ENCODE measurements at places on chromosomes 1 and 21.

DNA sequence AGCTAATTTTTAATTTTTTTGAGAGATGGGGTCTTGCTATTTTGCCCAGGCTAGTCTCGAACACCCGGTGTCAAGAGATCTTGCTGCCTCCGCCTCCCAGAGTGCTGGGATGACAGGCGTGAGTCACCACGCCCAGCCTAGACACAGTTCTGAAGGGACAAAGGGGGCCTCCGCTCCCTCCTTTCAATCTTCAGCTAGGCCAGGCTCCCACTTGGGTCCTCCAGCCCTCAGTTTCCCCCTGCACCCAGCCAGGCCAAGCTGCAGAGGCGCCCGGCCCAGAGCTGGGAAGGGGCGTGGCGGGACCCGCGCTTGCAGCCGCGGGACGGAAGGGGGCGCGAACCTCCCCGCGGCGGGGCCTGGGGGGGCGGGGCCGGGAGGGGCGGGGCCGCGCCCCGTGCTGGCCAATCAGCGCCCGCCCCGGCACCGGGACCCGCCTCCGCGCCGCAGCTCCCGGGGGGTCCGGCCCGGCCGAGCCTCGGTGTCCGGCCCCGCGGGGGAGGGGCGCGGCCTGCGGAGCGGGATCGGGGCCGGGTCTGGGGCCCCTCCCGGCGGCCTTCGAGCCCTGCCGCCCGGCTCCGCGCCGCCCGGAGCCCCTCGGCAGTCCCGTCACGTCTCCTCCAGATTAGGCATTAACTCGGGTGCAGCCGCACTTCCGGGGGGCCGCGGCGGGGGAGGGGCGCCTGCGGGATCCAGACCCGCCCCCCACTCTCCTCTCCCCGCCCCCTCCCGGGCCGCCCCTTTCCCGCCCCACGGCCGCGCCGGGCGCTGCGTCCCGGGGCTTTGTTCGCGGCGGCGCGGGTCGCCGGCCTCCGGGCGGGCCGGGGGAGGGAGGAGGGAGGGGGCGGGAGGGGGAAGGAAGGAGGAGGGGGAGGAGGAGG lies 559 bp upstream of the AGRN start:
- DNase-seq, result peak; percentile 84

GRCh38 chr1:192574073-192574472 lies 1.5 kb upstream of the RGS1 start:
- no peak for DNase-seq

DNA sequence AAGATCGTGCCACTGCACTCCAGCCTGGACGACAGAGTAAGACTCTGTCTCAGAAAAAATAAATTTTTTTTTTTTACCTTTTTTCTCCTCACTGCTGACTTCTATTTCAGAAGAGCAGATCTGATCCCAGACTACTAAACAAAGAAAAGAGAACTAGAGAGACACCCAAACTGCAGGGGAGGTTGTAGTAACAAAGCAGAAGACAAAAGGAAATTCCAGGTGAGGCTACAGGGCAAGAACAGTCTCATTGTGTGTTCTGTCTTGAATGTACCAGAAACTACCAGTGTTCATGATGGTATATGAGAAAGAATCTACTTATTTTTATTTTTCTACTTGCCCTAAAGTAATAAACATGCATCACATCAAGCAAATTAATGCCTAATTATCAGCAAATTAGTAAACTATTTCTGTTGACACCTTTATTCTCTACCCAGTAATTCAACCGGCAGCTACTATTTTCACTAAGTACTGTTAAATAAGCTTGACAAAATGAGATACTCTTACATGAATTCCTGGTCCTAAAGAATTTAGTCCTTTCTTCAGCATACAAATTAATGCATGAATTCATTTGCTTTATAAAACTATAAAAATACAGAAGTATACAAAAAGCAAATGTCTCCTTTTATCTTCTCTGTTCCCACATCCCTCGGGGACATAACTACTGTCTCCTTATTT lies 40.6 kb downstream of the ARID4B start:
- DNase-seq, result no peak

GRCh38 chr1:209769171-209769904 lies 13.5 kb downstream of the TRAF3IP3 start:
- peak; percentile 20 for DNase-seq

GRCh38 chr1:159229260-159229885 lies 24.7 kb downstream of the ACKR1 start:
- DNase-seq, result no peak

DNA sequence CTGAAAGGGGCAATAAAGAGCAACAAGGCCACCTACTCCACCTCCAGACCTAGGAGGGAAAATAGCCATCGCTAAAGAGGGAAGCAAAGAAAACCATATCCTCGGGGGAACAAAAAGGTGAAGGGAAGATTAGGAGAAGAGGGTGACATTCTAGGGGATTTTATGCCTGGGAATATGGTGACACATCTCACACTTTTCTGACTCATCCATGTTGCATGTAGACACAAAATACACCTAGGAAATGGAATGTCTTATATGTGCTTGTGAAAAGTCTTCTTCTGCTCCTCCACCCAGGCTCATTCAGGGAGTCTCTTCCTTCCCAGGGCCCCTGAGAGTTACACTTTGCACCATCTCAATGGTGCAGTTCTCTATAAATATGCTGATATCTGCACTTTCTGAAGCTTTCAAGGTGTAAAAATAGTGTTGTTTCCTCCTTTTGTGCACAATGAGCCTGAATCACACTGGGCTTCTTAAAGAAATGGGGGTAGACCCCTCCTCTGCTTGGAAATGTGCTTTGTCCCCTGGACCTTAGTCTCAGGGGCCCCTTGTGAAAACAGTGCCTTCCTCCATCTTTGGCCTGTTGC lies 195.9 kb downstream of the CYYR1 start:
- no peak for DNase-seq

- no peak for DNase-seq
Measured at GRCh38 chr1:25906644-25907300, 553 bp upstream of the STMN1 start.

- DNase-seq, result no peak
Measured at GRCh38 chr1:33339413-33339812, 18.5 kb upstream of the A3GALT2 start.

DNA sequence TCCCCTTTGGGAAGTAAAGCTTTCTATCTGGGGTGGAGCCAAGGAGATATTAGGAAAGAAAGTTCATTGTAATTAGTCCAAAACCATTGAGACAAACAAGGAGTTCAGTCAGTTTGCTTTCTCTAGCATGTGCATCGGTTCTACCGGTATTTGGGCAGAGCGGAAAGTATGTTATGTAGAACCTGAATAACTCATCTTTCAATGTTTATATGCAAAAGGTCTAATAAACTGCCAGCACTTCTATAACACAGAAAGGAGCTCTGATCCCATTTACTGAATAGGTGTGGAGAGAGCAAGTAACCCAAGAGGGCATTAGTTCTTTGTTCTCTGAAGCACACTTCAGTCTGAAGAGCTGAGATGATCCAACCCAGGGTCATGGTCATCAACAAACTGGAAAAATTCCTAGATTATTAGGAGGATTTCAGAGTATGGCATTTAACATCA lies 3.5 kb downstream of the TGFB2 start:
- DNase-seq, result no peak

- DNase-seq, result no peak
Measured at GRCh38 chr1:8431019-8431418, 113.1 kb downstream of the SLC45A1 start.

- DNase-seq, result no peak
Measured at GRCh38 chr1:25732821-25733220, 67.2 kb upstream of the SELENON start.

DNA sequence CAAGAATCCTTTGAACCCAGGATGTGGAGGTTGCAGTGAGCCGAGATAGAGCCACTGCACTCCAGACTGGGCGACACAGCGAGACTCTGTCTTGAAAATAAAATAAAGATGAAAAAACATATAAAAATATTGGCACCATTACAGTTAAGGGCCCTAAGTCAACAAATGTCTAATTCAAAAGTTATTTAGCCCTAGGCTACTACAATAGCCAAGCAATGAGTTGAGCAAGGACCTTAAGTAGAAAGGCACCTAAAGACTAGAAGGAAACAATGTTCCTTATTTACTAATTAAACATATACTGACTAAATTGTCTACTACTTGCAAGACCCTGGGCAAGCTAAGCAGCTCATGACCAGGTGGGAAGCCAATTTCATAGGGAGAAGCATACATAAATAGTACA lies 4.1 kb downstream of the PIK3R3 start:
- no peak for DNase-seq

DNA sequence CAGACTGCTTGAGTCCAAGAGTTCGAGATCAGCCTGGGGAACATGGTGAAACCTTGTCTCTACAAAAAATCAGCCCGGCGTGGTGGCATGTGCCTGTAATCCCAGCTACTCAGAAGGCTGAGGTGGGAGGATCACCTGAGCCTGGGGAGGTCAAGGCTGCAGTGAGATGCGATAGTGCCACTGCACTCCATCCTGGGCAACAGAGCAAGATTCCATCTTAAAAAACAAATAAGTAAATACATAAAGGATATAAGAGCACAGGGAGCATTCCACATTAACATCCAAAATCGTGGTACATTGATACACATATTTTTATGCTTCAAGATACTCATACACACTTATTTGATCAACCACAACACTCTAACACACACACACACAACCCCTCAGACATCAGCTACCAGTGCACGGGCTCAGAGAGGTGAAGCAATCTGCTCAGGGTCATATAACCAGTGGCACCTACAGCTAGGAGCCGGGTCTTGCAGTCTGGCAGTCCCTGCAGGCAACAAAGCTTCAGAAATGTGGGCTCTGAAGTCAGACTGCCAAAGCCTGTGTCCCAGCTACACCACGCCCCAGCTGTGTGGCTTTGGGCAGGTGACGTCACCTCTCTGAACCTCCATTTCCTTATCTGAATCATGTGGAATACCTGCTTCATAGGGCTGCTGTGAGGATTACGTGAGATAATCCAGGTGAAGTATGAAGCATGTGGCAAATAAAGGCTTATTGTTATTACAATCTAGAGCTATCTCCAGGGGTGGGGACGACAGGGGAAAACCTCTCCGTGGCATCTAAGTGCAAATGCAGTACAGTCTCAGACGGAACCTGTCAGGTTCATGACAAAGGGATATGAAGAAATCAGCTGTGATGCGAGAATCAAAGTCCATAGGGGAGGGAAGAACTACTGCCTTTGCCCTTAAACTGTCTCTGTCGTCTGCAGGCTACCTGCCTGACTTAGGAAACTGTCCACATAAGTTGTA lies 4.8 kb upstream of the CRYBG2 start:
- DNase-seq, result no peak

DNA sequence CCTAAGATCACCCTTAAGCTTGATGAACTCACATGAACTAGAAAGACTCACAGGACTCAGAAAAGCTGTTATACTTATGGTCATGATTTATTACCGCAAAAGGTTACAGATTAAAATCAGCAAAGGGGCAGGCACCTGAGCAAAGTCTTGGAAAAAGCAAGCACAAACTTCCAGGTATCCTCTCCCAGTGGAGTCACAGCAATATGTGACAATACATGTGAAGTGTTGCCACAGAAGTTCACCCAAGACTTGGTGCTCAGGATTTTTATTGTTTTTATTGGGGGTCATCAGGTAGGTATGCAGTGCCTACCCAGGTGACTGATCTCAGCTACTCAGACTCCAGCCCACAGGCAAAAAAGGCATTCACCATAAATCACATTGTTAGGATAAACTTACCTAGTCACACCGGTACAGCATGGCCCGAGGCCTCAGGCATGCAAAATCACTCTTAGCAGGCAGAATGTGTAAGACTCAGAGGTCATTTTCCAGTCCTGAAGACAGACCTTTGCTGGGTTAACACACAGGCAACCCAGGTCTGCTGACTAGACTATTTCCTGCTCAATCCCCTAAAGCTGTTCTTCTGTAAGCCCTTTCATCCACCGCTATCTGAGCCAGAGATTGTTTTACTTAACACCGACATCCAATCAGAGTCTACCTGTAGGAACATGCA lies 55.6 kb downstream of the SSX2IP start:
- no peak for DNase-seq

GRCh38 chr1:94038511-94038910 lies 82.4 kb downstream of the ABCA4 start:
- DNase-seq, result no peak

GRCh38 chr1:44830900-44831304 lies 12.2 kb downstream of the PTCH2 start:
- DNase-seq, result no peak

DNA sequence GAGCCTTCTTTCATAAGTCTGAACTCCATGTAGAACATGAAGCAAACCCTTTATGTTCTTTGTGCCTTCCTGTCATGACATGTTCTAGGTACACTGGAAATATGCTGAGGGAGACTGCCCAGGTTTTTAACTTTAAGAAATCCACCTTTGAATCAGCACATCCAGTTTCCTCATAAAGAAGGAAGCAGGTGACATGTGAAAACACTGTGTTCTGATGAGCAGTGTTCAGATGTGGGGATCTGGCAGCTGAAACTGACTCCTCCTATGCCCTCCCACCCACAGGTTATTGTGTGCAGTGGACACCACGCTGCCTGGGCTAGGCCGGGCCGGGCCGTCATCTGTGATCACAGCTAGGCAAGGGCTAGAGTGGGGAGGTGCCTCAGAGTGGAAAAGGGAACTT lies 51.1 kb downstream of the CNN3 start:
- DNase-seq, result no peak

DNA sequence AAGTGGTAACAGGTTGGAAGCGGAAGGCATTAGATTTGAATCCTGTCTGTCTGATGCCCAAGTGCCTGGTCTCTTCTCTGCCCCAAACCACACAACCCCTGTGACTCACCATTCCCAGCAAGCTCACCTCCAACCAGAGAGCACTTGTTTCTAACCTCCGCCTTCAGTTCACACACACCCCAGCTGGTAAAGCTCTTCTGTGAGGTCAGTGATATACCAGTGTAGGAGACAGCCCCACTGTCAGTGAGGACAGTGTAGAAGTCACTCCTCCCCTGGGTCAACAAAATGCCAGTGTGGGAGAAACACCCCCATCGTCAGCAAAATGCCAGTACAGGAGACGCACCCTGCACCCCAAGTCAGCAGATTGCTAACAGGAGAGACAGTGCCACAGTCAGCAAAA lies 2.6 kb downstream of the RIMS3 start:
- no peak for DNase-seq

DNA sequence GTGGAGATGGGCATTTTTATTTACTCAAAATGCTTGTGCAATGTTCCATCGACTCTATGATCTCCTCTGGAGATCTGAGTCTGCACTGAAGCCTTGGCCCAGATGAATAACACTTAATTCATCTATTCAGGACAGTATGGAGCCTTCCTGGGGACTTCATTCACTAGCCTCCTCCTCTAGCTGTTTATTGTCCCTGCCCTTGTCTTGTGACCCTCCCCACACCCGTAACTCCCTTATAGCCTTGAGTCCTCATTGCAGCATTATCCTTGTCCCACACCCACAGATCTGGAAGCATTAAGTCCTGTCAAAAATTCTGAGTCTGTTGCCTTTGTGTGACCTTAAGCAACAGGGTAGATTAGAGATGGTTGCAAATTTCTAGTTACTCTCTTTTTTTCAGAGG lies 138.3 kb upstream of the LMO4 start:
- DNase-seq, result no peak

DNA sequence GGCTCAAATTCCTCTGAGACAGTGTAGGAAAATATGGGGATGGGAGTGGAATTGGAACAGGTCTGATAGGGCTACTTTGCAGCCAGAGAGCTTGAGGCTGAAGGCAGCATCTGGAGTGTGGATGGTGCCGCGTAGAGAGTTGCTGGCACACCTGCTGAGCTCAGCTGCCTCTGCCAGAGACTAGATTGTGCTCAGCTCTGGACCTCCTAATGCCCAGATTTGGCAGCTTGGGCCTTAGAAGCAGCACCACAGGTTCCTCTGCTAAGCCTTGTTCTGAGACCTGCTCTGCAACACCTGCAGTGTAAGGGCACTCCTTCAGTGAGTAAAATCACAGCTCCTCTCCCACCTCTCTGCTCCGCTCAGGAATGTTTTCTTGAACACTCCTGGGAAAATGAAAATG lies 23.3 kb downstream of the ACOT11 start:
- DNase-seq, result no peak
